ENCODE measurements at places on chromosomes 5 and 9.

DNA sequence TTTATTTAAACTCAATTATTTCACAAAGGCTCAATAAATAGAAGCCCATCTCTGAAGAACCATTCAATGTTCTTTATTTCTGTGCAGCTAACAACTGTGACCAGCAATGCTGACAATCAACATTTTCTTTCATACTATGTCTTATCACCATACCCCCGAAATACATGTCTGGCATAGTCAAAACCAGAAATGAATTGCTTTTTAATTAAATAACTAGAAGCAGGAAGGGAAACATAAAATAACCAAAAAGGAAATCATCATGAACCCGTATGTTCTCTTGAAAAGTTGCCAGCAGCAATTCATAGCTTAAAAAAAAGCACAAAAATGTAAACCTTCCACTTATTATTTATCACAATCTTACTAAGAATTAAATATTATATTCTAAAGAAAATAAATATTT is 212.4 kb downstream of the TMEM232 start:
- DNase-seq = no peak

GRCh38 chr5:31364881-31365636 is 166.8 kb downstream of the DROSHA start:
- no peak for DNase-seq

DNA sequence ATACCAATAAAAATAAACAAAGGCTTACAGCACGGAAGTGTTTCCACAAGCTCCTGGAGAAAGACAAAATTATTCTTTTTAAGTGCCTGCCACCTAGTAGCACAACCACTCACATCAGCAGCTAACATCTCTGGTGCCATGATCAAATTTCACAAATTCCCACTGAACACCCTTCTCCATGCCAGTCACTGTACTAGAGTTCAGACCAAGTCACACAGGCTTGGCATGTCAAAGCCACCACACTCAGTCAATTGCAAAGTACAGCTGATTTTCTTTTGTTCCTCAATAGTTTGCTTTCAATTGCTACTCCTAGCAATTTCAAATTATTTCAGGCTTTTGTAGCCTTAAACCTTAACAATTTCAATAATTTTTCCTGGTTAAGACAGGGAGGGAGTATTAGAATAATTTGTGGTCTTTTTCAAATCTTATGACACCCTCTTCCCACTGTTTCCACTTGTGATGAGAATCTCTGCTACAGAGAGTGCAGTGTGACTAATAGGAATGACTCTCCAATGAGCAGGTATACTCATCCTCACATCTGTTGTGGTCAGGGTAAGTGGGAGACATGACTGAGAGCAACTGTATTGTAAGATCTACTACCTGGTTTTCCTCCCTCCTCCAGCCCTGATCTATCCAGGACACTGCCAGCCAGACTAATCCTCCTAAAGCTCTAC is 46.2 kb downstream of the RNF145 start:
- no peak for DNase-seq

DNA sequence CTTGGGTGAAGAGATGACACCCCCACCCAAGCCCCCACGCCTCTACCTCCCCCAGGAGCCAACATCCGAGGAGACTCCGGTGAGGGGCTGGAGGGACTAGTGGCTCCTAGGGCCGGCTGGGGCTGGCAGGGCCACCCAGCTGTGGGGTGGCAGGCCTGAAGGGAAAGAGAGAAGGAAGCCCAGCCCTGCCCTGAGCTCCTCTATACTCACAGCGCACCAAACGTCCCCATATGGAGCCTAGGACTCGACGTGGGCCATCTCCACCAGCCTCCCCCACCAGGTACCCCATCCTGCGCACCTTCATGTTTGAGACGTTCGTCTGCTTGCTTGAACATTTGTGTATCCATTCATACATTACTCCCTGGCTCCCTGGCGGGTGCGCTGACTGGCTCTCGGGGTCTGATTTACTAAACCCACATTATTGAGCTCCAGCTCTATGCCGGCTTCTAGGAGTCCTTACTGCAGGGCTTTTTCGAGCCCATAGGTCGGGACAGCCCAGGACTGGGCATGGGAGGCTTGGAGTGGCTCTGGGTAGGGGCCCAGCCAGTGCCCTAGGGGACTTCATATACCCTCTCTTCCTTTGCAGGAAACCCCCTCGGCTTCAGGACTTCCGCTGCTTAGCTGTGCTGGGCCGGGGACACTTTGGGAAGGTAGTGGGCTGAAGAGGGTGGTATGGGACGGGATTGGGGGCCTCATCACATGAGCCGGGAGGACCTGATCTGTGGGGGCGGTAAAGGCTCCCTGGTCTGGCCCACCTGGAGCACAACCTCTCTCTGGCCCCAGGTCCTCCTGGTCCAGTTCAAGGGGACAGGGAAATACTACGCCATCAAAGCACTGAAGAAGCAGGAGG is 9.1 kb downstream of the ZDHHC12 start:
- DNase-seq = no peak

DNA sequence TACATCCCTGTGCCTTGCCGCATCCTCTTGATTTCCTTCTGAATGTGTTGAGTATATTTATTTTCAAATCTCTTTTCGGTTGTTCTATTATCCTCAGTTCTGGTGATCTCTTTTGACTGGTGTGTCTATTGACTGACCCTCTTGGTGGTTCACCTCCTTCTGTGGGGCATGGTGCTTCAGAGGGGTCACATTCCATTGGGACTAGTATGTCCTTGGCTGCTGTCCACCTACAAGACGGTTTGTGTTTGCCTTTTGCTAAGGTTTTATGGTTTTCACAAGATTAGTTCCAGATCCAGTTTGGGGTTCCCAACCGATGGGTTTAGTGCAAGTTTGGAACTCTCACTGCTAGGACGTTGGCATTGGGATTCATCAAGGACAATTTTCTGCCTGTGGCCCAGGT is 66.6 kb downstream of the PHF2 start:
- DNase-seq = no peak

DNA sequence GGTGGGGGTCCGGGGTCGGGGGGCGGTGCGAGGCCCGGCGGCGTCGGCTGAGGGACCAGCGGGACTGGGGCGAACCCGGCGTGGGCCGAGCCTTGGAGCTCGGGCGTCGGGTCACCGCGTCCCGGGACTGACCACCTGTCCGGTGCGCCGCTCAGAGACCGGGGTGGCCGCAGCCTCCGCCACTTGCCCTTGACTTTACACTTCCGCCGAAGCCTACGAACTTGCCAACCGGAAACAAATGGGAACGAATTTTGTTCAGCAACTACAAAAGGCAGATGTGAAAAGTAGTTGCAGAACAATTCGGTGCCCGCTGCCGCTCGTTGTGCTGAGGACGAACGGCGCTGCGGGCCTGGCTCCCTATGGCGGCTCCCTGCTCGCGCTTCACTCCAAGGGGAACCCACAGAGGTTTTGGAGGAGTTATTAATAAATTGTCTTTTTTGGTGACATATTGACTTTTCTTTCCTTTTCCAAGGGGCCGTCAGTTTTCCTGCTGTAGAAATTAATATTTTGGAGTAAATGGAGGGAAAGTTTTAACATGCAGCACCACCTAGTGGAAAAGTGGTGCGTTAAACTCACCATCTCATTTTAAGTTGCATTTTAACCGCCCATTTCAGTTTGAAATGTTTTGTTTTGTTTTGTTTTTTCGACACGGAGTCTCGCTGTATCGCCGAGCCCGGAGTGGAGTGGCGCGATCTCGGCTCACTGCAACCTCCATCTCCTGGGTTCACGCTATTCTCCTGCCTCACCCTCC is 490 bp downstream of the PCBD2 start:
- DNase-seq = peak; percentile 41

DNA sequence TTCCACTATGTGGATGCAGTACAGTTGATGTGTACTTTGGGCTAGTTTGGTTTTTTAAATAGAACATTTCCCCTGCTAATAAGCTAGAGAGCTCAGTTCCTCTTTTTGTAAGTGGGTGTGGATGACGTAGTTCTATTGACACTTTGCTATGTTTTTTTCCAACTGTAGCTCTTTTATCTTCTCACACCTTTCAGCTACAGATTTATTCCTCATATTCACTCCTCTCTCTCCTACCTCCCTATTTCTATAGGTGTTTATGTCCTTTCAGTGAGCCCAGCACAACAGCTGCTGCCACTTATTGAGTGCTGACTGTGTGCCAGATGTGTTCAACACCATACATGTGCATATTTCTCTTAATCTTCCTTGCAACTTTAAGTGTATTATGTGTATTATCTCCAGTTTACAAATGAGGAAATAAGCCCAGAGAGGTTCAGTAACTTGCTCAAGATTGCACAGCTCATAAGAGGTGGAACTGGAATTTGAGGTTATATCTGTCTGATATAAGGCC is 215.7 kb downstream of the SEMA6A start:
- no peak for DNase-seq

GRCh38 chr5:26121338-26121737 is 917.0 kb downstream of the CDH9 start:
- DNase-seq = no peak

GRCh38 chr5:153358315-153358976 is 132.0 kb upstream of the GRIA1 start:
- no peak for DNase-seq

DNA sequence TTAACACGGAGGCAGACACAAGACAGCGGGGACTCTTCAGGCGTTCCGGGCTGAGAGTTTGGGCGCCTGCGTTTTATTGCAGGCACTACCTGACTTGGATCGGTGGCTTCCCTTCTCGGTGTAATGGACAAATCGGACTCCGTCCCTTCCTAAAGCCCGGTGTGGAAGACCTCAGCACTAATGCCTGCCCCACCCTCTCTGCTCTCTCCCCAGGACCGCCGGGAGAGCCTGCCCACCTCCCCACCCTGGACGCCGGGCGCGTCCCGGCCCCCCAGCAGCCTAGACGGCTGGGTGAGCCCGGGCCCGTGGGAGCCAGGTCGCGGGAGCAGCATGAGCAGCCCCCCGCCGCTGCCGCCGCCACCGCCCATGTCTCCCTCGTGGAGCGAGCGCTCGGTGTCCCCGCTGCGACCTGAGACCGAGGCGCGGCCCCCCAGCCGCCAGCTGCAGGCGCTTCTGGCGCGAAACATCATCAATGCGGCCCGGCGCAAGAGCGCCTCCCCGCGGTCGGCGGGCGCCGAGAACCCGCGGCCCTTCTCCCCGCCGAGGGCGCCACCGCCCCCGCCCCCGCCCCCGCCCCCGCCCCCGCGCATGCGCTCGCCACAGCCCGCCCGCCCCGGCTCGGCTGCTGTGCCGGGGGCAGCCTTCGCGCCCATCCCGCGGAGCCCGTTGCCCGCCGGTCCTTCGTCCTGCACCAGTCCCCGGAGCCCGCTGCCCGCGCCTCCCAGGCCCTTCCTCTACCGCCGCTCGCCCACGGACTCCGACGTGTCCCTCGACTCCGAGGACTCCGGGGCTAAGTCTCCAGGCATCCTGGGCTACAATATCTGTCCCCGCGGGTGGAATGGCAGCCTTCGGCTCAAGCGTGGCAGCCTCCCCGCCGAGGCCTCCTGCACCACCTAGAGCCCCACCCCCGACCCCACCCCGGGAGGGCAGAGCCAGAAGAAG is 4.6 kb upstream of the MYOZ3 start:
- DNase-seq = peak; percentile 87

GRCh38 chr9:110155751-110156150 is 52.2 kb downstream of the C9orf152 start:
- no peak for DNase-seq

DNA sequence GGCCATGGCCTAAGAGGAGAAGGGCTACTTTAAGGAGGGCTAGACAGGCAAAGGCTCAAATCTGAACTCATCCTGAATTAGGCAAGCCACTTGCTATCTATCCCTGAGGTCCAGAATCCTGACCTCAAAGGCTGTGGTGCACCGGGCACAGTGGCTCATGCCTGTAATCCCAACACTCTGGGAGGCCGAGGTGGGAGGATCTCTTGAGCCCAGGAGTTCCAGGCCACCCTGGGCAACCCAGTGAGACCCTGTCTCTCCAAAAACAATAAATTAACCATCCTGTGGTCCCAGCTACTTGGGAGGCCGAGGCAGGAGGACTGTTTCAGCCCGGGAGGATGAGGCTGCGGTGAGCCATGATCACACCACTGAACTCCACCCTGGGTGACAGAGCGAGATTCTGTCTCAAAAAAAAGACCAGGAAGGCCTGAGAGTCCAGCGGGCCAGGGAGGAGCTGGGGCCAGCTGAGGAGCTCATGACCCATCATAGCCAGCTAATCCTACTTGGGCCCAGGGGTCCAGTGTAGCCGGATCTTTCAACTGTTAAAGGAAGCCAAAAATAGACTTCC is 4.0 kb downstream of the NOP16 start:
- DNase-seq = no peak

- no peak for DNase-seq
Observed at GRCh38 chr9:132383462-132383883, 23.2 kb downstream of the TTF1 start.

GRCh38 chr5:90909101-90909503 is 350.5 kb downstream of the ADGRV1 start:
- no peak for DNase-seq

DNA sequence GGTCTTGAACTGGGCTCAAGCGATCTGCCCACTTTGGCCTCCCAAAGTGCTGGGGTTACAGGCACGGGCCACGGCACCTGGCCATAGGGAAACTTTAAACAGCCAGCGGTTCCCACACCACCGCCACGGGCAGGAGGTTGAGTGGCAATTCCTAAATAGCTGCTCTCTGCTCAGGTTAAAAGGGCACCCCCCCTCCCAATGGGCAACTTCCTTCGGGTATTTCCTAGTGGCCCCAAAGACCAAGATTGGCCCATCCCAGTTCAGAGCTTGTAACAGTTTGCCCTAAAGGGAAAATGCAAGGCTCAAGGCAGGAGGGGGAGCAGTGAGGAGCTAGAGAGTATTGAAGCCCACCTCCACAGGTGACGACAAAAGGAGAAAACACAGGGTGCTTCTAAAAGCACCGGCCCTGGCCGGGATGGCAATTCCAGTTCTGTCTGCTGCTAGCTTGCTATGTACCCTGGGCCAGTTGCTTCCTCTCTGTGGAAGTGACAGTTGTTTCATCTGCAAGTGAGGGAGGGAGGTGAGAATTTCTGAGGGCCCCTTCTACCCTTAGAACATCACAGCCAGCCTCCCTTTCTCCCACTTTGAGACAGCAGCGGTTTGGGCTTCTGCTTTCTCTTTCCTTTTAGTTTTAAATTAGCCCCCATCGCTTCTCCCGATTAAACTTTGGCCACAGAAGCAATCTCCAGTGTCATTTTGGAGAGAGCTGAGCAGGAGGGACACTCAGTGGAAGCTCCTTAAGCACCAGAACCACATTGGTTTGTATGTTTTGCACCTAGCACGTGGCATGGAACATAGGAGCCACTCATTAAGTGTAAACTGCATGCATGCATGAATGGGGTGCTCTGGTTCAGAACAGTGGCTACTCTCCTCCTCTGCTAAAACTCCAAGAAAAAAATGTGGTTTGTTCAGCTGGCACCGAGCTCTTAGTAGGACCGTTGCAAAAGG is 17.3 kb upstream of the TNIP1 start:
- DNase-seq = no peak

- DNase-seq = no peak
Observed at GRCh38 chr5:160926428-160926827, 74.4 kb upstream of the ATP10B start.

- no peak for DNase-seq
Observed at GRCh38 chr5:120677481-120677880, 213.4 kb downstream of the PRR16 start.

Data from HuH-7 (cell line).